Germinal center (tissue), 1 donor: ENCODE measurements at places on chromosomes 5 and 9.

DNA sequence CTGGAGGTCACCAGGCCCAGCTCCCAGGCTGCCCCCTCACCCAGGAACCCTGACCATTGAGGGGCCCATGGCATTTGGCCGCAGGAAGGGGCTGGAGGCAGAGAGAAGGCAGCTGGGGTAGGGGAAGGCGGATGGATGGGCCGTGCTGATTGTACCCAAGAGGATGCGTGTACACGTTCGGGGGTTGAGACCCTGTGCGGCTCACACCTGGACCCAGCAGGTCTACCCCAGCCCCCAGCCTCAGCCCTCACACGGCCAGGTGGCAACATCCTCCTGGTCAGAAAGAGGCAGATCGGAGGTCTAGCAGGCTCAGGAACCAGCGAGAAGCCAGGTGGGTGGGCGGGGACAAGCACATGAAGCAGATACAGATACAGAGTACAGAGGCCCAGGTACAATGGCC lies 33.7 kb downstream of the NACC2 start:
- DNase-seq = no peak

GRCh38 chr9:111151537-111151936 lies 113.3 kb upstream of the LPAR1 start:
- no peak for DNase-seq

GRCh38 chr9:6923086-6923485 lies 165.3 kb downstream of the KDM4C start:
- DNase-seq = no peak

GRCh38 chr9:137305060-137305797 lies 3.2 kb upstream of the NRARP start:
- DNase-seq = no peak

DNA sequence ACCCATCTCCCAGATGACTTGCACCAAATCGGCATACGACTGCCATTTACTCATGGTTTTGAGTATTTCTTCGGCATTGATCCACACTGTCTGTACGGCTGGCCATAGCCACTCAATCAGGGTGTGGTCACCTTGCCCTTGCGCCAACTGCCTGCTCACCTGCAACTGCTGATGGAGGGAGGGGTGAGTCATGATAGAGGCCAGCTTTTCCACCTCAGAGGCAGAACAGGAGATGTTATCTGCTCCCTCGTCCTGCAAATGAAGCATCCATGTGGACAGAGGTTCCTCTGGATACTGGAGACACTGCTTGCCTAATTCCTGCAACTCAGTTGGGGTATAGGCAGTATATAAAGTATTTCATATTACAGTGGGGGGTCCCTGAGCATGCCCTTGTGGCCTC lies 85.6 kb upstream of the ATP10B start:
- no peak for DNase-seq

GRCh38 chr5:148780711-148781110 lies 45.7 kb upstream of the ADRB2 start:
- no peak for DNase-seq

- DNase-seq = peak; percentile 87
These were observed 2.7 kb upstream of the NSMF start for GRCh38 chr9:137461663-137462395.

DNA sequence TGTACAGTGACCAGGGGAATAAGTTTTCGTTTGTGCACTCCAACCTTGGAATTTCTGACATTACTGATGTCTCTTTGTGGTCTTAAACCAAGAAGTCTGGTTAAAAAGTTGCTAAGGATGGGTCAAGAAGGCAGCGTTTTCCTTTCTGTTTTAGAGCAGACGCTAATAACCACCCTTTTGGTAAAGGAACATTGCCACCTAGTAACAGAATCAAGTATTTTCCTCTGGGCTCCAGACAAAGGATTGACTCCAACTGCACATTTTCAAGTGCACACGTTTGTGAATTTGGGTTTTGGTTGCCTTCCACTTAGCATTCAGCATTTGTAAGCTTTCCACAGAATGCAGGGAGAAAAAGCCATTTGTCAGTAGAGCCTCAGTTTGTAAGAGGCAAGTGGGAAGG lies 22.2 kb upstream of the CEP78 start:
- DNase-seq = no peak

DNA sequence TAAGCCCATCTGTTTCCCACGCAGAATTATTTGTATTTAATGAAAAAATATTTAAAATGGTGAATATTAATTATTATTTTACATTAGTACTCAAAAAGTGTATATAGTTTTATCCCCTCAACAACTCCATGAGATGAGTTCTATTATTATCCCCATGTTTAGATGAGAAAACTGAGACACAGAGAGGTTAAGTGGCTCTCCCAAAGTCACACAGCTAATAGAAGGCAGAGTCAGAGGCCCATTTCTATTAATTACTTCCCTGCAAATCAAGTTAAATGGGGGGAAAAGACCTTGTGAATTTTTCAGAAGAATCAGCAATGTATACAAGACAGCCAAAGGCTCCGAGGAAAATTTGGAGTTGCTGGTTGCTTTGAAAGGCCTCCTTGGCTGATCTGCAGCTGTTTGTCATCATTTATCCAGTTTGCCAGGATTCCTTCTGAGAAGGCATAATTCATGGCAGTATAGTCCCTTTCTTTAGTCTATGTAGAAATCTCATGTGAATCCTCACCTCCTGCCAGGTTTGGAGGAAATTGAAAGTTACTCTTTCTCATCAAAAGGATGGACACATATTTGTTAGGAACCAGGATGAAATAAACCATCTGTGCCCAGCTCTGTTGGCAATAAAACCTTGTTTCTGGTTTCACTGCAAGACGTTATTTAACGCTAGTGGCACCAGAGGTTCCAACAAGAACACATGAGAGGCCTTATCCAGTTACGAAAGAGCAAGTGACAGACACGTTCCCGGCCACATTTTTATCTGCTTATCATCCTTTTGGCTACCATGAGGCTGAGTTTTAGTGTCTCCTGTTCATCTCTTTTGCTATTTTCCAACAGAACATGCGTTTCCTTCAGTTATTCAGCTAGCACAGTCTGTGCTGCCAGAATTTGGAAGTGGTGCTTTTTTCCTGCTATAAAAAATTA lies 621 bp downstream of the FYB1 start:
- no peak for DNase-seq

GRCh38 chr5:1481959-1482331 lies 36.7 kb upstream of the SLC6A3 start:
- DNase-seq = no peak

DNA sequence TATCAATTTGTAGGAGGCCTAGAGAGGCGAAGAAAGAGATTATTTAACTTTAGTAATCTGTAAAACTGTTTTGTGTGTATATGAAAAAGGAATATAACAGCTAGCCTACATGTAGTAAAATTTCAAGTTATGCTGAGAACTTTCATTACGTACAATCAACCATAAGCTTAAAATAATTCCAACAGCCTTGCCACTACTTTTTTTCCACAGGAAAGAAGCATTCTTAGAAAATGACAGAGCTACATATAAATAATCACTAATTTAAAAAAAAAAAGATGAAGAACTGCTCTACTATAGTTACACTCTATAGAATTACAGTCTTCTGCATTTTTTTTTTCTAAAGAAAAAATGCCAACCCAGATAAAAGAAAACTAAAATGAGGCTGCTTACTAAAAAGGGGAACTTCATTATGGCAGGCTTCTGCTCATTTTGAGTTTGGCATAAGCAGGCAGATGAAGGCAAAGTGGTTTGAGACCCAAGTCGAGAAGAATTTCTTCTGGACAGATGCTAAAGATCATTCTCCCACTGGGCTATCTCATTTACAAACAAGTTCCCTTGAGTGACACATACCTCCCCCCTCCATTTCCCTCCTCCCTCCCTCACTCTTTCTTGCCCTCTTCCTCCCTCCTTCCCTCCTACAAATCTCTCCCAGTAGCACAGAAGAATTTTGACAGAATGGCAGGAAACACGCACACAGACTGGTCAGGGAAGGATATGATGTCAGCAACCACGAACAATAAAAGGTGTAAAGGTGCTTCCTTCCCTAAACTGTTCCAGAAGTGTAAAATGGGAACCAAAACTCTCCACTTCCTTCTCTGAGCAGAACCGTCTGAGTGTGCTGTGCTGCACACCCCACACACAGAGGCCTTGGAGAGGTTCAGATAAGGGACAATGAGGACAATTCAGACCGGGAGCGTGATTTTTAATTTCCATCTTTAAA lies 56.1 kb downstream of the MEF2C start:
- DNase-seq = peak; percentile 34

DNA sequence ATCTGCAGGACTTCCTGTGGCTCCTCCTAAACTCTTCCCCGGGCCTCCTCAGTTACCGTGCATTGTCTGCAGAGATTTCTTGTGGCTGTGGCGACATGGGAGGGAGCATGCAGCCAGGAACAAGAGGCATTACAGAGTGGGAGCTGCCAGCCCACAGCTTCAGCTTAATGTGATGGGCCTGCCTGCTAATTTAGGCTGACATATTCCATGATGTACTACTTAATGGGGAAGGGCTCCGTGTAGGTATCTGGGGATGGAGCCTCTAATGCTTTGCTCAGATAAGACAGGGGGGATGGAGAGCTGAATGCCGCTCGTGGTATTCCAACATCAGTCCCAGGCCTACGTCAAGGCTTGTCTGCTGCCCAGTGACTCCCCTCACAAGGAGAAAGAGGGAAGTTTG lies 137.6 kb upstream of the GPR151 start:
- no peak for DNase-seq

DNA sequence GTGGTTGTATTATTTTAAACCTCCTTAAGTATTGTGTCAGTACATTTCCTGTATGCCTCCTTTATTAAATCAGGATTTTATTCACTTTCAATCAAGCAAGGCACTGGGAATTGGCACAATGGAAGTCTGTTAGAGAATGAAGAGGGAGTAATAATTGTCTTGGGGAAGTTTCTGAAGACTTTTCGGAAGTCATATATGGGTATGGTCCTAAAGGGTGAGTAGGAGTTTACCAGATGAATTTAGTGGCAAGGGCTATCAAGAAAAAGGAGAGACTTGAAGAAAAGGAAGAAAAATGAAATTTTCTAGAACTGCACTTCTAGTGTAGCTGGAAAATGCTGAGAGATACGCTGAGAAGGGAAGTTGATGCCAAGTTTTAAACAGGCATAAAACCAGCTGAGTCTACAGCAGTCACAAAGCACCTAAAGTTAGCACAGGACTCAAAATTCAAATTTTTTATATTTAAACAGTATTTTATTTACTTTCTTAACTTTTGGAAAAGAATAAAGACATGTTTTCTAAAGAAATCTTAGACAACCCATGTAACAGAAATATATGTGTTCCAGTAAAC lies 184.9 kb downstream of the SMC2 start:
- no peak for DNase-seq

- DNase-seq = no peak
These were observed 59.6 kb downstream of the RPS23 start for GRCh38 chr5:82218374-82219156.

DNA sequence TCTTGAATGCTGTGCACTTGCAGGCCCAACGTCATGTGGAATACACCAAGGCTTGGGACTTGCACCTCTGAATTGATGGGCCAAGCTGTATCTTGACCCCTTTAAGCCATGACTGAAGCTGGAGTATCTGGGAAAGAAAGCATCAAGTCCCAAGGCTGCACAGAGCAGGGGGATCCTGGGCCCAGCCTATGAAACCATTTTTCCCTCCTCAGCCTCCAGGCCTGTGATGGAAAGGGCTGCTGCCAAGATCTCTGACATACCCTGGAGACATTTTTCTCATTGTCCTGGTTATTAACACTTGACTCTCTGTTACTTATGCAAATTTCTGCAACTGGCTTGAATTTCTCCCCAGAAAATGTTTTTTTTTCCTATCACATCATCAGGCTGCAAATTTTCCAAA lies 174.0 kb upstream of the SNX2 start:
- no peak for DNase-seq

- peak; percentile 56 for DNase-seq
These were observed 4.7 kb upstream of the TMEM210 start for GRCh38 chr9:137176302-137177182.

GRCh38 chr5:129951039-129951438 lies 46.8 kb downstream of the CHSY3 start:
- DNase-seq = no peak

DNA sequence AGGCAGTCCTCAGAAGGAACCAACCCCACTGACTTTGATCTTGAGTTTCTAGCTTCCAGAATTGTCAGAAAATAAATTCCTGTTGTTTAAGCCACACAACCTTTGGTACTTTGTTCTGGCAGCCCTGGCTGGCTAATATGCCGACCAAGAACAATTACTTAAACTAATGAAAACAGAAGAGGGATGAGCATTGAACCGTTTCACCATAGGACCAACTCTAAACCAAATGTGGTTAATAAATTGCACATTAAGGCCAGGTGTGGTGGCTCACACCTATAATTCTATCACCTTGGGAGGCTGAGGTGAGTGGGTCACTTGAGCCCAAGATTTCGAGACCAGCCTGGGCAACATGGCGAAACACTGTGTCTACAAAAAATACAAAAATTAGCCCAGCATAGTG lies 160.9 kb upstream of the RAI14 start:
- DNase-seq = no peak

DNA sequence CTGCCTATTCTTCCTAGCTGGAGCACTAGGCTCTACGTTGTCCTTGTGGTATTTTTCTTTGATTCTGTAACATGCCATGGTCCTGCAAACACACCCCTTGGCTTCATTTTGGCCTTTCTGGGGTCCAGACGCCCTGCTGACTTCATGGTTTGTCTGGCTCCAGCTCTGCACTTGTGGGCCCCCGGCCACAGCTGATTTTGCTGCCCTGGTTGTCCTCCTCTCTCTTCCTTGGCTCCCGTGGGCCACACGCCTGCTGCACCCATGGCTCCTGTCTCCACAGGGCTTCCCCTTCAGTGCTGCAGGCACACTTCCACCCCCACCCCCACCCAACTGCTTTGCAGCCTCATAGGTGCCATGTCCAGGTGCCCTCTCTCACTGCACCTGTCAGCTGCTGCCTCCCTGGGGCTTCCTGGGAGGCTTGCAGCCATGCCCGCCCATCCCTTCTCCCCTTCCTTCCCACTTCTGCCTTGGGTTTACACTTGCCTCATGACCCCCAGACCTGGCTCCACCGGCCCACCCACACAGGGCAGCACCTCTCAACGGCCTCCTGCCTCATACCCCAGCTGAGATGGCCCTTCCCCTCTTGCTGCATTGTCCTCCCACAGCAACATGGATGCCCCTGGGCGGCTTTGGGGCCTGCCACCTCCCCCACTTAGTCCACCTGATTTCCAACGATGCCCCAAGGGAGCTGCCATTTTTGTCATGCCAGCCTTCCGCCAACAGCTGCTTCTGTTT lies 25.6 kb downstream of the SLC6A3 start:
- no peak for DNase-seq

DNA sequence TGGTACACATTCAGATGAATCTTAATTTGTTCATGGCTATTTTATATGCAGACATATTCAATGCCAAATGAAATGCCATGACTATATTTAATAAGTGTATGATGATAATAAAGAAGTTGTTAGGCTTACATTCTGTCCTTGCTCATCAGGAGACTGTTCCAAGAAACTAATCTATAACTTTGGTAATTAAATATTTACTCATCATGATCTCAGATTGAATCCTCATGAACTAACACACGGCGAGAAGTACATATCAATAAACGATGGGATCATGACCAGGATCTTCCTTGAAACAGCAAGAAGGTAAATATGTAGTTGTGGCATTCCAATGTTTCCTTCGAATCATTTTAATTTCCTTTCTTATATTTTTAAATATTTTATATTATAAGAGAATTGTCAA lies 12.5 kb upstream of the AGGF1 start:
- DNase-seq = no peak

GRCh38 chr9:112552229-112553056 lies 65.8 kb downstream of the KIAA1958 start:
- no peak for DNase-seq
